ENCODE measurements at places on chromosomes 3 and 15.
A peak's percentile ranks its signal among the peaks of the same experiment; 100 is the strongest.

GRCh38 chr3:148971401-148972163 is 19.8 kb upstream of the GYG1 start:
- no peak for DNase-seq

- no peak for DNase-seq
Observed at GRCh38 chr15:84905016-84905916, 20.8 kb downstream of the SLC28A1 start.

GRCh38 chr3:119934249-119934648 is 152.3 kb downstream of the NR1I2 start:
- no peak for DNase-seq

- no peak for DNase-seq
Observed at GRCh38 chr15:90946538-90946937, 8.1 kb upstream of the RCCD1 start.

DNA sequence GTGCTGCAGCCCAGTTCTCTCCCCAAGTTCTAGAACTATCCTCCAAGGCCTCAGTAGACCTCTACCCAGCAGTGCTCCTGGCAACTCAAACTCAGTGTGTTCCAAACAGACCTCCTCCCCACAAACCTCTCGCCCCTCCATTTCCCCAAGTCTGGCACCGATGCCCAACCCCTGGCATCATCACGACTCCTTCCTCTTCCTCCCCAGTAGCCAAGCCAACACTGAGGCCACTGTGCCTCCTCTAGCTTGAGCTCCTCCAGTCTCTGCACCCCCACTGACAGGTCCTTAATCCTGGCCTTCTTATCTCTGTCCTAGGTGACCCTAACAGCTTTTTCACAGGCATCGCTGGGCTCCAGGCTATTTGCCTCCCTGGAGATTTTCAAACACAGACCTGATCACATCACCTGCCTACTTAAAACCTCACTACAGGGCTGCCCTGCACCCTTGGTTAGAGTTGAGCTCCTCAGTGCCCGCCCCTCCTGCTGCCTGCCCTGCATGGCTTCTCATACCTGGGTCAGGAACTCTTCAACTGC is 6.8 kb downstream of the ARPIN start:
- DNase-seq: no peak

- peak; percentile 60 for DNase-seq
Observed at GRCh38 chr3:184015381-184016019, 2.2 kb downstream of the ABCC5 start.

GRCh38 chr3:117600112-117600511 is 890.5 kb downstream of the TUSC7 start:
- DNase-seq: no peak

- no peak for DNase-seq
Observed at GRCh38 chr15:78389738-78390137, 48.3 kb upstream of the IREB2 start.

DNA sequence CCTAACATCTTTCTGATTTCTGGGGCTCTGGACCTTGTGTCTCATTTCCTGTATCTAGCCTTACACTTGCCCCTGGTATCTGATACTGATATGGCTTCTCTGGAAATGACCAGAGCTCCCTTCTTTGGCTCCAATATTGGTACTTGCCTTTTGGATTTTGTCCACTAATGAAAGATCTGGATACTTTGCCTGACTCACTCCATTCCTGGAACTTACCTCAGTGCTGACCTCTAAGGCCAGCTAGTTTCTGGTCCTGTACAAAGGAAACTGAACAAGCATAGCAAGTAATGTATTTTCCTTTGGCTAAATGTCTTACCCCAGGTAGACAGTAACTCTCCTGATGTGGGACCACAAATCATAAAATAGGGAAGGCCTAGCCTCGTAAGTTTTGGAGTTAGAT is 93.8 kb upstream of the SLC4A7 start:
- DNase-seq: no peak

- no peak for DNase-seq
Observed at GRCh38 chr15:96347181-96348111, 16.9 kb downstream of the NR2F2 start.
